SJCRH30 (cell line): ENCODE measurements at places on chromosomes 4 and X. TPM values are rescaled to one million over a fixed set of nuclear protein-coding genes. Genes with fewer than 3 reads are reported as not detected.
A peak's percentile ranks its signal among the peaks of the same experiment; 100 is the strongest.

MAGEA10 gene
- not detected in 2 replicates for total RNA-seq

GRCh38 chr4:5137927-5138326 is 86.6 kb downstream of the STK32B start:
- DNase-seq = no peak

GRCh38 chr4:13323921-13324320 is 160.2 kb downstream of the RAB28 start:
- DNase-seq = no peak

DNA sequence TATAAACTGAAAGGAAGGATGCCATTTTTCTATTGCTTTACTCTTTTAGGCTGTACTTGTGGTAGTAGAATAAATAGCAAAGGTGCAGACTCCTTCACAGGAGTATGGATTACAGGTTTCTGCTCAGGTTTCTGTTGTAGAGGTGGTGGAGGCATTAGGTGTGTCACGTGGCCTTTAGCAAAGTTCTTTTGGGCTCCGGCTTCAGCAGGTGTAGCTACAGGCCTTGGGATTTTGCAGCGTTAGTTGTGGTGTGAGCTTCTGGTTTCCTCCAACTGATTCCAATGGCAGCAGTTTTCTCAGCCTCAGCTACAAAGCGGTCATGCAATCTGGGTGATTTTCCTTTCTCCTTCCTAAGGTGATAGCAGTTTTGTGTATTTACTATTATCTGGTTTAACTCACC is 255.8 kb upstream of the GK2 start:
- no peak for DNase-seq

APOO gene
- 28.7 and 33.8 TPM in 2 replicates for total RNA-seq

DMP1 gene
- total RNA-seq = 0.25 and 0.36 TPM in 2 replicates

- no peak for DNase-seq
Measured at GRCh38 chr4:79927931-79928330, 145.1 kb downstream of the ANTXR2 start.

GRCh38 chrX:2857566-2857965 is 28.8 kb downstream of the GYG2 start:
- no peak for DNase-seq

DNA sequence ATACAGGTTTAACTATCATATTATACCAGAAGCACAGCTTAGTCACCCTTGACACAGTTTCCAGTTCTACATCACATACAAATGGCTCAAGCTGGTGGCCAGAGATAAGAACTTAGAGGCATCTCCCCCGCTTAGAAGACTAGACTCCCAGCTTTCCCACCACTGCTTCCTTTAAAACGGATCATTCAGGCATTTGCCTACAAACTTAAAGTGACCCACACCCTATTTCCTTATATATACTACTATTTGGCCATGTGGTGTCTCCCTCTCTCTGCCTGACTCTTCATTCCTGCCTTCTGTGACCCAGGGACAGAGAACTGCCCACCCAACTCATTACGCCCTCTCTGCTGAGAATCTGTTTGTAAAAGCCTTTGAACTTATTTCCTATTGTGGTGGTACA is 781.2 kb upstream of the DIAPH2 start:
- peak; percentile 3 for DNase-seq

DNA sequence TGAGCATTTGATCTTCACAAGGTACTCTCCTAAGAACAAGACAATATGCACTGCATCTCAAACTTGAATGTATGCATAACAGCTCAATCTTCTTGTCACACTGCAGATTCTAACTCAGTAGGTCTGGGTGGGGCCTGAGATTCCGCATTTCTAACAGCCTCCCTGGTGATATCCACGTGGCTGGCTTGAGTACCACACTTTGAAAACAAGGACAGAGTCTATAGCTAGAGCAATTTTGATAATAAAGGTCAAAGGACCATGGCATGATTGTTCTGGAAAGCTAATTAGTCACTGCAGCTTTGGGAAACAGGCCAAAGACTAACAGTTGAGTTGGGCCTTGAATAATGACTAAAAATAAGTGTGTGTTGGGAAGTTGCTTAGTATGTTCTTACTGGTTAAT is 213.3 kb downstream of the GBA3 start:
- no peak for DNase-seq

- no peak for DNase-seq
Measured at GRCh38 chrX:48665991-48666390, 17.6 kb upstream of the WAS start.

DNA sequence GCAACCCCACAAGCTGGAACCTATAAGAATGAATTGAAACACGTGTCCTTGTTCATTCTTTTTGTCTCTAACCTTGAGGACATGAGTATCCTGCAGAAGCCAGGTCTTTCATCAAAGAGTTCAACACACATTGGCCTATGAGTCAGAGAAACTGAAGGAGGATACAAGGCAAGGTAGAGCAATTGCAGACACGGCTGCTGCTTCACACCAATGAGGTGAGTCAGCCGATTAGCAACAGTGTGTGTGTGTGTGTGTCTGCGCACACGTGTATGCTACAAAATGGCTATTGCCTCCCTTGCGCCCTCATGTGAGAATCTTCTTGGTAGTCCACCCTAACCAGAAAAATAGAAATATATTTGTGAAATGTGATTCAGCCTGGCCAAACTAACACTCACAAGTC is 1477.7 kb upstream of the IGFBP7 start:
- peak; percentile 3 for DNase-seq

DNA sequence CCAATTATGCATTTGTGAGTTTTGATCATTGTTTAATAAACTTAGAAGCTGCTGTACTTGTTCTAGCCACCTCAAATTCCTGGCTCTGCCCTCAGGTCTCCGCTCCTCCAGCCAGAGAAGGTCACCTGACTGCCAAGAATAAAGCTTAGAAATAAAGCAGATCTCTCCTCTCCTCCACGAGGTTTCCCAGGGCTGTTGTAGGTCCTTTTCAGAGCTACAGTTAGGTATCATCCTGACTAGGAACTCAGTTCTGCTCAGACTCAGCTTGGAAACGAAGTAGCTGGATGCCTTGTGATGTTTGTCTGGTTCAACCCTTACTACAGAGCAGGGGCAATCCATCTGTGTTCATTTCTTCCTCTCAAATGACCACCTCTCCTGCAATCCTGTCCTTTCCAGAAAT is 79.1 kb upstream of the RAPGEF2 start:
- no peak for DNase-seq

CNKSR2 gene
- 24.7 and 33.0 TPM in 2 replicates for total RNA-seq

DNA sequence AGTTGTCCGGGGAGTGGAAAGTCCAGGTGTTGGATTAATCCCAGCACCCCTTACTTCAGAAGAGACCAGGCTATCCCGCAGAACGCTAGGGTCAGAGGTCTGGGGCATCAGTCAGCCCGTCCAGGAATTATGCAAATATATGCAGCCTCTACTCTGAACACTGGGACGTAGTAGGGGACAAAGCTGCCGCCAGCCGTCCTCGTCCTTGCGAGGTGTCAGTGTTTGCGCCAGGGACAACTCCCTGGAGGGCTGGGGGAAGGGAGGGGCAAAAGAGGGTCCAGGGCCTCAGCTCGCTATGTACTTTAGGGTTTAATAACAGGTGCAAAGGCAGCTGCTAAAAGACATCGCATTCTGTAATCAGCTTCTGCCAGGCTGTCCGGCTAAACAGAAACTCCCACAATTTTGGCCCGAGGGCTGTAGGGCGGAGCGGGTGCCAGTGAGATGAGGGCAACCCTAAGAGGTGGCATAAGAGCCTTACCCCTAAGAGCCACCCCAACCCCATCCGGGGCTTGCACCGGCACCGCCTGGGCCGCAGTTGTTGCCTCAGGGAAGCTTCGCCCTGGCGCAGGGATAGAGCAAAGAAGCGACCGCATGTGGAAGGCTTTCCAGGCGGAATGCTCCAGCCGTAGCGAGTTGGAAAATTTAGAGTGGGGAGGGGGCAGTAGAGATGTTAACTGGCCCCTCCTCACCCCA is 8.4 kb downstream of the HAND2 start:
- peak; percentile 57 for DNase-seq

DCAF4L1 gene
- total RNA-seq = 0.23 and 0.34 TPM in 2 replicates

- no peak for DNase-seq
Measured at GRCh38 chr4:170090352-170091052, 746 bp upstream of the AADAT start.

GRCh38 chrX:136823175-136823574 is 42.4 kb upstream of the ARHGEF6 start:
- no peak for DNase-seq

GRCh38 chr4:10092481-10093270 is 23.9 kb downstream of the WDR1 start:
- no peak for DNase-seq

- DNase-seq = no peak
Measured at GRCh38 chr4:150664935-150665334, 83.0 kb downstream of the MAB21L2 start.

DNA sequence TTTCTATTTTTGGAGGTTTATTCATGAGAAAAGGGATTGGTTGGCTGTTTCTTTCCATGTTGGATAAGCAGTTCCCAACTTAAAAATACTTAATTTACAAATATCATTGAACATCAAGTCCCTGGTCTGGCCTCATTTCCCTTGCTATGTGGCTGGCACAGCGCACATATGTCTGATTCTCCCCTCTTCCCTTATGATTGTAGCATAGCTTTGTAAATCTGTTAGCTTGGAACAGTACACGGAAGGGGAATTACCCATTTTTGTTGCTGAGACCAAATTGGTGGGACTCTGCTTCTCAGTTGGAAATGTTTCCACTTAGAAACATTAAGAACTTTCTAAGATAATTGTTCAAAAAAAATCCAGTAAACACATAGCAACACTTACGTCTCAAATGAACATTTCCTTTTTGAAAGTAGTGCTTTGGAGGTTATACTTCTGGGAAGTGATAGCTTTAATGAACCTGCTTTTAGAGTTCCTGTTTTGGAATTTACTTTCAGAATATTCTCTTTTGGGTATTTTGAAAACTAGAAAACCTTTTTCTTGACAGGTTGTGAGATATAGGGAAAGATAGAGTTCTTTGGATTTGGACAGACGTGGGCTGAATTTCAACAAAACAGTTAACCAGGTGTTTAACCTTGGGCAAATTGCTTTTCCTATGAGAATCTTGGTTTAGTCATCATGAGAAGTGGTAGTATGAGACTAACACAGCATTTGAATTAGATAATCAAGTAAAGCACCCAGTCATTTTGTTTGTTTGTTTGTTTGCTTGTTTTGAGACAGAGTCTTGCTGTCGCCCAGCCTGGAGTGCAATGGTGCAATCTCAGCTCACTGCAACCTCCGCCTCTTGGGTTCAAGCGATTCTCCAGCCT is 47.3 kb downstream of the STIM2 start:
- DNase-seq = no peak

GRCh38 chr4:177107288-177107921 is 202.3 kb upstream of the NEIL3 start:
- no peak for DNase-seq

PDZD4 gene
- total RNA-seq = 7.1 and 9.1 TPM in 2 replicates

TEX28 gene
- not detected in 2 replicates for total RNA-seq
